ENCODE measurements at places on chromosomes 1 and 21. TPM values are rescaled to one million over a fixed set of nuclear protein-coding genes. Genes with fewer than 3 reads are reported as not detected.

The IL24 gene
- polyA plus RNA-seq = 19.3 TPM

The TRIM45 gene
- polyA plus RNA-seq = not detected

The VPS45 gene
- polyA plus RNA-seq = 21.8 TPM

The PRAMEF18 gene
- polyA plus RNA-seq = not detected

GRCh38 chr1:47424336-47424982, 8.4 kb downstream of the FOXE3 start:
- no peak for DNase-seq

- no peak for DNase-seq
These were observed at the start of gene ARHGEF16 for GRCh38 chr1:3453891-3454810. Gene ARHGEF16 (plus strand): TSS chr1:3454665. CDS start chr1:3463085, 8,420 bp downstream.

DNA sequence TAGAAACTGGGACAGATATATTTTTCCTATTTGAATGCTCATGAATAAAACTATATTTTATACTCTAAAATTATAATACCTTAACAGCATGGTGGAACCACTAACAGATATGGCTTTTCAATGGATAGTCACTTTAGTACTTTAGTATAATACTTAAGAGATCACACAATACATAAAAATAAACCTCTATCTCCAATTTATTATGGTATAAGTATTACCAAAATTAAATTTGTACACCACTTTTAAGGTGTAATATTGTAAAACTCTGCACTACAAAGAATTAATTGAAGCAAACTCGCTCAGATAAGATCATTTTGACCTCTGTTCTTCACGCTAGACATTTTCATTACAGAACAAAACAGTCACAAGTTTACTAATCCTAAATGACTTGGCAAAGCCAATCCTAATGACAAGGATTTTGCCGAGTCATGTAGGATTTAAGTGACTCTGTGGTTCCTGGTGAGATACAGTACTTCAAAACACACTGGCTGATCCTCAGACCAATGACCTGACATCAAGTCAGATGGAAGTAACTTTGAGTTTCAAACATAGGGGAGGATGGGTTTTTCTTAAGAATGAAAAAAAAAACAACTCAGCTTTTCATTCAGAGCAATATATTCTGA, 200.6 kb downstream of the SMYD3 start:
- no peak for DNase-seq

DNA sequence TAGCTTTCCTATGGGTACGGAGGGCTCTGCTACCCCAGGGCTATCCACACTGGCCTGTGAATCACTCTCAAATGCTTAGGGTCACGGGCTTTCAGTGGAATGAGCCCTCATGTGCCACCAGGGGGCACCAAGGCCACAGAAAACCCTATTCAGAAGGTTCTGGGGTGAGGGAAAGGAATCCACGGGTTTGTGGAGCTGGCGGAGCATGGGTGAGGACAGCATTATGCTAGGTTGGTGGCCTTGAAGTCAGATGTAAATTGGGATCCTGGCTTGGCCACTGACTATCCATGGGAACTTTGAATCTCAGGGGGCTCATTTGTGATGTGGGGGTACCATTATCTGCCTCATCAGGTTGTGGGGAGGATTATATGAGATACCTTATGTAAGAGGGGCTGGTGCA, 5.1 kb upstream of the LAMTOR5 start:
- DNase-seq = peak; percentile 39

GRCh38 chr1:32200226-32201010, at the start of gene CCDC28B:
Gene CCDC28B (plus strand): TSS chr1:32200595. CDS start chr1:32201936, 1,341 bp downstream.
- DNase-seq = peak; percentile 68

DNA sequence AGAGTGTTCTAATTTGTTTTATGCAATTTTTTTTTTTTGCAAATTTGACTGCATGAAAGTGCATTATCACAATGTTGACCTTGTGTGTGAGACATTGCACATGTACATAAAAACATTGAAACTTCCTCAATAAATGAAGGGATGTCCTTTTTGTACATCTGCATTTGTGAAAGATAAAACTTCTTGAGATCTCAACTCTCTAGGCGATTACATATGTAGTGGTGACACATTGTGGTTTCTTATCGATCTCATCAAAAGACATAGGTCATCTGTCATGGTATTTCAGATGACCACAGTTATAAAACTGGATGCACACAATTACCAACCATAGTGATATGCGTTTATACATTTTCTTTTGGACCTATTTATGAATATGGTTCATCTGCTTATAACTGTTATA, 35.6 kb upstream of the C21orf91 start:
- DNase-seq = no peak

DNA sequence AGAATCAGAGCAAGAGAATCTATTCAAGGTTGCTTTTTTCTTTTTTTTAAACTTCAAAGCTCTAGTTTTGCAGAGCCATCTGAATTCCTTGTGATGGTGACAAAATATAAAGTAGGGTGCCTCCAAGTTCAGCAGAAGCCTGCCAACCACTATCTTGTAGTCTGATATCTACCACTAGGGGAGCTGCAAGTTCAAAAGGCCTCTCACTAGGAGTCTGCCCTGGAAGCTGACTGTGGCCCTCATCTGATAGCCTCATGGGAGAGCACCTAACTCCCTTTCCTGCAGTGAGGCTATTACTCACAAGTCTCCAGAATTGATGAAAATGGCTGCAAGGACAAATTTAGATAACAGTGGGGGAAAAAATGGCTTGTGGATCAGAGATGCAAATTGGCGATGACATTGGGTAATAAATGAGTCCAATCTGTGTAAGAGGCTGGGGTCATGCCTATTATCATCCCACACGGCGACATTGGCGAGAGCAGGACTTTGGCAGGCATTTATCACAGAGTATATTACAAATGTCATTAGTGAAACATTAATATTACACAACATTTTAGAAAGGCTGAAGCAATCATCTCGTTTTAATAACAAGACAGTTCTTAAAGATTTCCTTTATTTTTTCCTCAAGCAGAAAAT, 10.7 kb upstream of the ZP4 start:
- no peak for DNase-seq

- no peak for DNase-seq
These were observed 41.3 kb upstream of the ENAH start for GRCh38 chr1:225694151-225694603.

DNA sequence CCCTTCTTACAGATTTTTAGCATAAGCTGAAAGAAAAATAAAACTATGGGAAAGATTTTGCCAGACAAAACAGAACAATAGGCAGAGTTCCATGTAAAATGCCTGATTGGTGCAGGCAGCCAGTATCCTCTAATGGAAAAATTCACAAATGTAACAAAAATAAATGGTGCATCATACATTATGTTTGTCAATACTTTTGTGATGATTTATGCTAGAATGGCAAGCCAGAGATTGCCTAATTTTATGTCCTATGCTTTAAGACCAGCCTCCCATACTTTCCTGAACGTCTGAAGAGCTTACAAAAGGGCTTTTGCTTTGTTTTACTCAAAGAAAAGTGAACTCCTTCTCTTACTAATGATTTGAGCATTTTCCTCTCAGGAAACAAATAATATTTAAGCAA, 81.5 kb upstream of the KCNJ15 start:
- no peak for DNase-seq

- DNase-seq = no peak
These were observed 47.4 kb upstream of the ARHGEF16 start for GRCh38 chr1:3407021-3407420.

DNA sequence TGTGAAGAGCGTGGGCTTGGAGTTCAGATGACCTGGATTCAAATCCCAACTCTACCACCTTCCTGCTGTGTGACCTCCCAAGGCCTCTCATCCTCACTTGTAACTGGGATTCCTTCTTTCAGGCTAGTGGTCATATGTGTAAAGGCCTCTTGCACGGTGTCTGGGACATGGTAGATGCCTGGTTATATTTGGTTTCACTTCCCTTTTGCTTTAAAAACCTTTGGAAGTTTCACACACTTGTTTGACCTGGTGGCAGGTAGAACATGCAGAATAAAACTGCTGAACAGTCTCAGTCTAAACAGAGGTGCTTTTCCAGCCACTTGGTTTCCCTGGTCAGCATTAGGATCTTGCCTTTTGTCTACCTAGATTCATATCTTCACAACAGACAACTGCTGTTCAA, 37.0 kb upstream of the RCAN3 start:
- DNase-seq = no peak

DNA sequence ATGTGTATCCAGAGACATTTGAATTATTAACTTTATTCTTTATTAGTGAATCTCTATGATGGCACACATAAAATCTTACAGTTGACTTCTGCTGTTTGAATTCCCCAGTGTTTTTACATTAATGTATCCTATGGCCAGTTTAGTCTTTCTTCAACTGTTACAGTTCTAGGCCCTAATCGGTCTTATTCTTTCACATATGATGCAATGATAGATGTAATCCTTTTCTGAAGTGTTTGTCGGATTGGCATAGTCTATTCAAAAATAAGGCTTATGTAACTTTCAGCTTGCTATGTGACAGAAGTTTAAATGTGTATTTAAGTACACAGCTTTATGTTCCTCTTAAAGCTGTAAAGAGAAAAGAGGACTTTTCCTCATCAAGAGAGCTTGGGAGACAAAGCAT, 26.4 kb upstream of the KIAA1614 start:
- DNase-seq = no peak

GRCh38 chr1:22784317-22784716, 73.7 kb downstream of the EPHB2 start:
- no peak for DNase-seq

DNA sequence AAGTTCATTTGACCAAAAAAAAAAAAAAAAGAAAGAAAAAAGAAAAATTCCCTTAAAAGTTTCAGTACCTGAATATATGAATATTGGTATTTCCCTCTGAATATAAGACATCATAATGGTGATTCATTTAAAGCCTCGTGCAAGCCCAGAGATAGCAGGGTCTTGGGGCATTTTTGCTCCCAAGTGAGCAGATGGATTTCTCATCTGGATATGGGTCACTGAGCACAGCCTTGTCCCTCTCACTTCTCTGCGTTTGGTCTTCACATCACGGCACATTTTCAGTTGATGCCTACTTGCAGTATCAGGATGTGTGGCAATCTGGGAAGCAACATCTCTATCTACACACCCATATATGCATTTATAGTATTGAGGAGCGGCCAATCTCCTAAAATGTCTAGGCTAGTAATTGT, 12.7 kb downstream of the CD58 start:
- no peak for DNase-seq

- DNase-seq = no peak
These were observed 25.6 kb upstream of the RGS13 start for GRCh38 chr1:192610112-192610889.

- DNase-seq = no peak
These were observed 853.5 kb upstream of the TMPRSS15 start for GRCh38 chr21:19256934-19257660.

- DNase-seq = no peak
These were observed 70.5 kb upstream of the DMRTA2 start for GRCh38 chr1:50493710-50494109.

All from naive thymus-derived CD8-positive, alpha-beta T cell (primary cell).